ENCODE measurements at places on chromosomes 4 and X. TPM values are rescaled to one million over a fixed set of nuclear protein-coding genes. Genes with fewer than 3 reads are reported as not detected.

The UCP1 gene
- not detected for total RNA-seq

The OPRPN gene
- not detected for total RNA-seq

The MAGEA1 gene
- total RNA-seq: 15.2 TPM

The RAB33B gene
- total RNA-seq: 5.6 TPM

The AFF2 gene
- 1.0 TPM for total RNA-seq

DNA sequence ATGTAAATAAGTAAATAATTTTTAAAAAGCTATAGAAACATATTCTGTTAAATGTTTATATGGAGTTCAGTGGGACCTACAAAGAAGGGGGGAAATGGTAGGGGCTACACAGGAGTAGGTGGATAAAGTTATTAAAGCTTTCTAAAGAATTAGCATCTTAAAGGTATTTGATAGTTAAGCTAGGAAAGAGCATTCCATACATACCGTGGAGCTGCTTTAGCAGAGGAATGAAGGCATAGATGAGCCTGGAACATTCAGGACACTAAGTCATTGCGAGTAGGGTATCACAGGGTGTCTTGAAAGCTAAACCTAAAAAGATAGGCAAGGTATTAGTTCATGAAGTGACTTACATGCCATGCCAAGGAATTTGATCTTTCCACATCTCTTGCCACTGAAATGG is 60.4 kb downstream of the SLC10A6 start:
- DNase-seq: no peak

- DNase-seq: peak; percentile 25
These were observed 131.7 kb upstream of the PCDH18 start for GRCh38 chr4:137664046-137664387.

DNA sequence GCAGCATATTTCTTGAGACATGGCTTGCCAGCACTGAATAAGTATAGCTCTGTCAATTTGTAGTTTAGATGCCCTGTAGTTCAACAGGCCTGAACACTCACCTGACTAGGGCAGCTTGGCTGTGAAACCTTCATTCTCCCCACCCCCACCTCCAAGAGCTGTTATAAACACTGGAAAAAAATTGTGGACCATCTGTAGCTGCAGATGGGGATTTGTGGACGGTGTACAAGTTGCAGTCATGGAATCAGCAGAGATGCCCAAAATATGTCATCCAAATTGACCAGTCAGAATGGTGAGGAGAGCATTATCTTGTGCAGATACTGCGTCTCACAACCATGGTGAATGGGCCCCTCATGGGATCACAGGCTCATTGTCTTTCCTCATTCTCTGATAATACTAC is 76.2 kb upstream of the PAQR3 start:
- DNase-seq: no peak

DNA sequence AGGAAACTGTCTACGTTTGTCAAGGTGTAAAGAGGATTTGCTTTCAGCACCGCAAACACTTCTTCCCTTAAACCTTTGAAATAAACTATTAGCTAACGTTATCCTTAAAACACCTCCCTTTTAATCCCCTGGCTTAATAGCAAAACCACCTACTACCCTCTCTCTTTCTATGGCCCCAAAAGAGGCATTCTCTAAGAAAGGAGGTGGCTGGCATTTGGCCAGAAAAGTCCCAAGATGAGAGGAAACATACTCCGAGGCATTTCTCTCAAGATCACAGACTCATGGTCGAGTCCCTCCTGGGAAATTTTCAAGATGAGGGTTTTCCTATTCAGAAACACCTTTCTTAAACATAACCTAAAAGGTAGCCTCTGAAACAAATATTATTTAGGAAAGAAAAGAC is 60.6 kb upstream of the VCX3B start:
- DNase-seq: no peak

GRCh38 chr4:5865896-5866599 is 26.8 kb downstream of the CRMP1 start:
- DNase-seq: peak; percentile 26

- no peak for DNase-seq
These were observed 2347.1 kb downstream of the PCDH7 start for GRCh38 chr4:33067221-33067620.

DNA sequence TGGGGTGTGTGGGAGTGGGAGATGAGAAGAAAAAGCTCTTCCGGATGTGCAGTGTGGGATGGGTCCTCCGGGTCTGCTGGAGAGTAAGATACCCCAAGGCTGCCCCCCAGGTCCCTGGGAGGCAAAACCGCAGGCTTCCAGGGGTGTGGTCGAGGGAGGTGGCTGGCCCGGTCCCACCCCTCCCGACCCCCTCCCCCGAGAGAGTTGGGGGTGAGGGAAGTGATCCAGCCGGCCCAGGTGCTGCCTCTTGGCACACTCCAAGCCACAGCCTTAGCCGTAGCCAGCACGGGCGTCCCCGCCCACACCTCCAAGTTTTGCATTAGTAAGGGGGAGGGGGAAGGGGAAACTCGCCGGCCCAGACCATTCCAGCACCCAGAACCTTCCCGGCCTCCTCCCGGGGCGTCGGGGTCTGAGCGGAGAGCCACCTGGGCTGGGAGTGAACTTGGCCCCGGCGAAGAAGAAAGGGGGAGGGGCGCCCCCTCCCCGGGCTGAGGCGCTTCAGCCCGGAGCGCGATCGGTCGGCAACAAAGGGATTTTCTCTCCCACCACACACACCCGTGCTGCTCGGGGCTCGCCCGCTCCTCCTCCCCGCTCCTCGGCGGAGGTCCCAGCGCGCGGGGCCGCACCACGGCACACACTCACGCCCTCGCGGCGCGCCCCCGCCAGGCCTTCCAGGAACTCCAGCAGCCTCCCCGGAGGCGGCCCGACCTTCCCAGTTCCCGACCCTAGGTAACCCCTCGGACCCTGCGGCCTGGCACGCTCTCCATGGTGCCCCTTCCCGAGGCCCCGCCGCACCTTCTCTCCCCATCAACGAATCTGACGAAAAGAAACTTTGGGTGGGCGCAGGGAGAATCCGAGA is 14.4 kb downstream of the BCOR start:
- DNase-seq: no peak

DNA sequence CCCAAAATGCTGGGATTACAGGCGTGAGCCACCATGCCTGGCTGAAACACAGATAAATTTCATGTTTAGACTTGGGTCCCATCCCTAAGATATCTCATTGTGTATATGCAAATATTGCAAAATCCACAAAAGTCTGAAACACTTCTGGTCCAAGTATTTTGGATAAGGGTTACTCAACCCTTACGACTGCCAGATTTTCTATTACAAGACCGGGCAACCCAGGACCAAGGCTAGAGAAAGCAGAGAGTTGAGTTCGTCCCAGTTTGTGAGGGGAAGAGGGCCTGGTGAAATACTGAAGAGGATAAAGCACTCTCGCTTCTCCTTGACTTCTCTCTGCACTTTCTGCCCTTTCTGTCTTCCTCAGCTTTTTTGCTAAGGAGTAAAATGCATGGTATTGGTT is 34.5 kb downstream of the ZFX start:
- no peak for DNase-seq

GRCh38 chr4:56880572-56880971 is 27.1 kb upstream of the REST start:
- no peak for DNase-seq

DNA sequence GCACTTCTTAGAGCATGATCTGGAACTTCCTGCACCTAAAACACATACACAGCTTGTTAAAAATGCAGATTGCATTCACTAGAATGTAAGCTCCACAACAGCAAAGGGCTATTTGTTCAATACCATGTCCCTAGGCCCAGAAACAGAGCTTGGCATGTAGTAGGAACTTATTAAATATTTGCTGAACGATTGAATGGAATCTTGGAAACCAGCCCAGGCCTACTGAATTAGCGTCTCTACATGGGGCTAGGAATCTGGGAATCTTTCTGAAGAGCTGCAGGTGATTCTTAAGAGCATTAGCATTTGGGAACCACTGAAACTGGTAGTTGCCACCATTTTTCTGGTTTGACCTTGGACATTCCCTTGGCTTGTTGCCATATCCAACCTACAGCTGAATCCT is 234.1 kb downstream of the STIM2 start:
- DNase-seq: no peak

- DNase-seq: peak; percentile 89
These were observed 122.7 kb upstream of the PSAPL1 start for GRCh38 chr4:7557456-7557855.

- DNase-seq: peak; percentile 81
These were observed 207.4 kb downstream of the TMA16 start for GRCh38 chr4:163701916-163702315.

GRCh38 chr4:38670109-38670901 is 6.3 kb downstream of the KLF3 start:
- DNase-seq: no peak

- no peak for DNase-seq
These were observed 847.8 kb downstream of the TRIML1 start for GRCh38 chr4:188987011-188987410.

GRCh38 chr4:156615066-156615531 is 356.5 kb downstream of the PDGFC start:
- DNase-seq: peak; percentile 54

DNA sequence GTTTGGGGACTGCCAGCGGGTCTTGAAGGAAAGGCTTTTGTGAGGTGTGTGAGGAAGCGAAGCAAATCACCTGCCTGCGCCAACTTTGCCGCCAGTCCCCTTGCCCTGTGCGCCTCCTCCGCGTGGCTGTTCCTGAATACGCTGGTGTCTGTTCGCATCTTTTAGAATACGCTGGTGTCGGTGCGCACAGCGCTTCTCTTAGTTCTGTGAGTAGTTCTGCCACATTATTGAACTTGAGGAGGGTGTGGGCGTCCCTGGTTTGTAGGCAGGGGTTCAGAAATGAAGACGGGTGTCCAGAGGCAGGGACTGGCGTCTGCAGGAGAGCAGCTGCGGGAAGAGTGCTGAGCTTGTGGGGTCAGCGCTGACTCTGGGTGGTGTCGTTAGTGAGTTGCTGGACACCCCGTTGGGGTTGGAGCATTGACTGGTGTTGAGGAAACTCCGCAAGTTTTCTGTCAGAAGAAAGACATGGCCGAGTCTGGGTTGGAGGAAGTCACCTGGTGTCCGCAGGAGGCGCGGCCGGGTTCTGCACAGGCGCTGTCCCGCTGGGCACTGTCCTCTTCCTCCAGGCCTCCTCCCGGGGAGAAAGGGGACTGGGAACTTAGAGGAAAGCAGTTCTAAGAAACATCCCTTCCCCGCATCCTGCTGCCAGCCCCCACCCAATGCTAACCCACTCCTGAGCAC is 930 bp downstream of the ZNF718 start:
- DNase-seq: no peak

- peak; percentile 45 for DNase-seq
These were observed 1408.9 kb upstream of the PCDH7 start for GRCh38 chr4:29311247-29311646.

GRCh38 chr4:182648766-182649165 is 268.4 kb downstream of the DCTD start:
- no peak for DNase-seq

DNA sequence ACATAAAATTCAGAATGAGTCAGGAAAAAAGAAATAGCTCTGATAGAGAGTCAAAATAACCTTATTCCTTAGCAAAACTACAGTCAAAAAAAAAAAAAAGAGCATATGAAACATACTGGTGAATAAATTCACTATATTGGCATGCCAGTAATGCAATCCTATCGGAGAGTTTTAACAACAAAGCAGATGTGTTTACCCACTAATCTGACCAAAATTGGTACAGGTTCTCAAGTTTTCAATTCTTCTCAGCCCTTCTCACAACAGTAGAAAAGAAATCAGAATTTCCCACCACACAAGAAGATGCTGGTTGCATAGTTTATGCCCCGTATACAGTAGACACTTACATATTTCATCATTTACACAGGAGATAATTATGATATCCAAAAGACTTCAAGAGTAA is 59.4 kb downstream of the LCORL start:
- DNase-seq: no peak

DNA sequence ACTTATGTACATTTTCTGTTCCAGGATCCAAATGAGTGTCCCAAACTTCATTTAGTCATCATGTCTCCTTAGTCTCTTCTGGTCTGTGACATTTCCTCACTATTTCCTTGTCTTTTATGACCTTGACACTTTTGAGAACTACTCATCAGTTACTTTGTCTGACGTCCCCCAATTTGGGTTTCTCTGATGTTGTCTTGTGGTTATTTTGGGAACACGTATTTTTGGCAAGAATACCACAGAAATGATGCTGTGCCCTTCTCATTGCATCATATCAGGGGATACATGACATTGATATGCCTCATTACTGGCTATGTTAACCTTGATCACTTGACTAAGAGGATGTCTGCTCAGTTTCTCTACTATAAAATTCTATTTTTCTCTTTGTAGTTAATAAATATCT is 308.8 kb downstream of the ZNF674 start:
- DNase-seq: peak; percentile 1

DNA sequence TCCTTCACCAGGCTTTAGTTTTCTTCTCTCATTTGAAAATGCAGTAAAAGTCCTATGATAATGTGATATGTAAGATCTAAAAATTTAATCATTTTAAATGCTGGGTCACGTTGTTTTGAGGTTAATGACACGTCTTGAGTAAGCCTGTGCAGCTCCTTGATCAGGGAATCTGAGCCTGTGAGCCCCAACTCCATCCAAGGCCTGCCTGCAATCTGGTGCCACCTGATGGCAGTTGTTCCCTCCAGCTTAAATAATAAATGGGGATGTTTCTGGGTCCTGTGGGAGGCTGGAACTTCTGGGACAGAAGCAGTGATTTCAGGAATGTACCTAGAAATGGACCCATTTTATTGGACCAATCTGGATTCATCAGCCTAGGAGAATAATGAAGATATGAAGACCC is 455.4 kb upstream of the ADGRL3 start:
- peak; percentile 14 for DNase-seq

GRCh38 chrX:100677611-100678181 is 33.7 kb downstream of the SRPX2 start:
- no peak for DNase-seq

- DNase-seq: no peak
These were observed 169.9 kb downstream of the BMPR1B start for GRCh38 chr4:94927696-94928095.

GRCh38 chr4:85086721-85087120 is 120.2 kb upstream of the WDFY3 start:
- no peak for DNase-seq

DNA sequence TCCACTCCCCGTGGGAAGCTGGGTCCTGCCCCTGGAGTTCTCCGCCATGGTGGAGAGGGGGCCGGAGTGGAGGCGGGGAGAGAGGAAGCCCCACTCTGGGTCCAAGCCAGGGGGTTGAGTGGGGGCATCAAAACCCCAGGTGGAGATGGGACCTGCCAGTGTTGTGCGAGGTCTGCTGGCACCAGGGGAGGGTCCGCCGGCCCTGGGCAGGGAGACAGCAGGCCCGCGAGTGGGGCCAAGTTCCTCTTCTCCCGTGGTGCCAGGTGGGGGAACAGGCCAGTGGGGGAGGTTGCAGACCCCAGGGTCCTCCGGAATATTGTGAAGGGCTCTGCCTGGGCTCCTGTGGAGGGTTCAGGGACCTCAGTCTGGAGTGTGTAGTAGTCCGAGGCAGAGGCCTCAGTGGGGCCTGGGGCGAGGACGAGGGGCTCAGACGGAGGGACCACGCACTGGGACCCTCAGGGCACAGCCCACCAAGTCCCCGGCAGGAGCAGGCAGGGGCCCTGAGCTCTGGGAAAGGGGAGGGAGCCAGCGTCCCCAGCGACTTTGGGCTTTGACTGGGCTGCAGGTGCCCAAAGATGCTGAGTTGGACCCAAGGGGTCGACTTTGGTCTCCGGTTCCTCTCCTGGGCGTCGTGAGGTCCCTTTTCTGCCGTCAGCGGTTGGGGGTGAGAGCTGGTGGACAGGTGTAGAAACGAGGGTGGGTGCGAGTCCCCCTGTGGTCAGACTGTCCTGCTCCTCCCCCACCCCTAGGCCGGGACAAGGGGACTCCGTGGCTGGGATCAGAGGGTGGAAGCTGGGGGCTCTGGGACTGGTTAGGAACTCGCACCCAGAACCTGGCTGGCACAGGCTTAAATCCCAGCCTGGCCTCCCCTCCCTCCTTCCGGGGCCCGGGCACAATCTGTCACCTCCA is 43.8 kb upstream of the NKX1-1 start:
- no peak for DNase-seq

GRCh38 chr4:81736324-81736723 is 264.6 kb upstream of the RASGEF1B start:
- DNase-seq: no peak

Data from HT1080 (cell line).